ENCODE measurements at places on chromosomes 3 and 15.

- no peak for DNase-seq
These were observed 33.5 kb downstream of the HERC1 start for GRCh38 chr15:63800241-63800640.

DNA sequence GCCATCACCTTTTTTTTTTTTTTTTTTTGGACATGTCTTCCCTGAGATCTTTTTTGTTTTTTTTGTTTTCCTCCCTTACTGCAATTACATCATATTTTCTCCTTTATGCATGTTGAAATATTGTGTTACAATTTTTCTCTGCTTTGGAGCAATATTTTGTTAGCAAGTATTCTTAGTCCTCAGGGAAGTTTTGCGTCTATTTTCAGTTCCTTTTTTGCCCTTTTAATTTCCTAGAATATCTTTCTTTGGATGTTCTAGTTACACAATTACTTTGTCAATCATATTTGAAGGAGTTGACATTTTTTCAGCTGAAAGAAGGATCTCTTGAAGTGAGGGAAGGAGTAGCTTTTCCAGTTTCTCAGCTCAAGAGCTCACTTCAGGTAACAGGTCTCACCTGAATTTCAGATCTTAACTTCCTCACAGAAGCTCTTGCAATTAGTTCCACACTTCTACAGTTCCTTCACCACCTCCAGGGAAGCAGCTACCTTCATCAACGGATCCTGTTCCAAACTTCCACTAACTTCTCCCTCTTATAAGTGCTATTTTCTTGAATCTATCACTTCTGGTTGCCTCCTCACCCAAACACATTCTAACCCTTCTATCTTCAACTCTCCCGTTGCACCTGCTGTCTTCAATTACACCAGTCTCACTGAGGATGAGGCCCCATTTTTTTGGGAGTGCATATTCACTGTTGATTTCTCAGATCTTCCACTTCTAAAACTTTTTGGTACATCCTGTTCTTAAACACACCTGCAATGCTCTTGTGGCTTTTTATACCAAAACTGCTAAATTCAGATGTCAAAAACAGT lies 57.8 kb upstream of the CPOX start:
- DNase-seq: no peak

GRCh38 chr3:143241481-143241951 lies 121.9 kb downstream of the CHST2 start:
- DNase-seq: no peak

GRCh38 chr3:132654721-132655120 lies 4.9 kb downstream of the ACAD11 start:
- no peak for DNase-seq

GRCh38 chr3:108602249-108602934 lies 12.9 kb downstream of the DZIP3 start:
- DNase-seq: no peak

DNA sequence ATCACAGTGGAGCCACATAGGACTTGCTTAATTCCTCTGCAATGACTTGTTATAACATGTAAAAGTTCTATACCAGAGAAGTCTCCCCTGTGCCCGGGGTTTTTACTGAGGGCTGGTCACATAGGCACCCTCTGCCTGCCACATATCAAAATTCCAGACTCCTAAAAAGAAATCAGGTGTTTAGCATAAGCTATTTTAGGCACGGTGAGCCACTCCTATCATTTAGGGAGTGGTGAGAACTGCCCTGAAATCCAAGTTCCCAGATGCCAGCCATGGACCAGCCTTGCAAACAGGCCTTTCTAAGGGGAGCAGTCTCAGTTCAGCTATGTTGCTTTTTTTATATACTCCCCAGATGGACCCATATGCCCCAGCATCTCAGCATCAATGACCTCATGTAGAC lies 130.3 kb downstream of the THSD4 start:
- no peak for DNase-seq

GRCh38 chr3:108453565-108453964 lies 56.8 kb downstream of the MYH15 start:
- DNase-seq: no peak

- DNase-seq: no peak
These were observed 12.3 kb upstream of the PCSK6 start for GRCh38 chr15:101501703-101502373.

GRCh38 chr15:92928225-92928750 lies 28.2 kb downstream of the CHD2 start:
- no peak for DNase-seq

- no peak for DNase-seq
These were observed 1.6 kb upstream of the PCSK6 start for GRCh38 chr15:101490922-101491733.

GRCh38 chr3:113436809-113437208 lies 4.5 kb downstream of the CFAP44 start:
- peak; percentile 12 for DNase-seq

GRCh38 chr15:25790000-25790660 lies 73.0 kb downstream of the ATP10A start:
- peak; percentile 61 for DNase-seq

DNA sequence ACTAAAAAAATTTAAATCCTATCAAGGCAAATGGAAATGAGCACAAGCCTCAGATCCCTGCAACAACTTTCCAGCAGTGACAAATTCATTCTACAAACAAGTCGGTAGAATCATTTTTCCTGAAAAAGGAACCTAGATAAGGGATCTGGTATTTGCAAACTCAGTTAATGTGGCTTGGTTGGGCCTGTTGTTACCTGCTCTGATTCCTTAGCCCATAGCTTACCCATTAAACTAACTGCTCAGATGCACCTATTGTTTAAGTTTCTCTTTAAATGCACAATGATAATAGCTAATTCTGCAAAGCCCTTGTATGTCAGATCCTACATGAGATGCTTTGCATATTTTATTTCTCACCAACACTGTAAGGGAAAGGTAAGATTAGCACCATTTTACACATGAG lies 377.4 kb upstream of the RGMA start:
- no peak for DNase-seq

DNA sequence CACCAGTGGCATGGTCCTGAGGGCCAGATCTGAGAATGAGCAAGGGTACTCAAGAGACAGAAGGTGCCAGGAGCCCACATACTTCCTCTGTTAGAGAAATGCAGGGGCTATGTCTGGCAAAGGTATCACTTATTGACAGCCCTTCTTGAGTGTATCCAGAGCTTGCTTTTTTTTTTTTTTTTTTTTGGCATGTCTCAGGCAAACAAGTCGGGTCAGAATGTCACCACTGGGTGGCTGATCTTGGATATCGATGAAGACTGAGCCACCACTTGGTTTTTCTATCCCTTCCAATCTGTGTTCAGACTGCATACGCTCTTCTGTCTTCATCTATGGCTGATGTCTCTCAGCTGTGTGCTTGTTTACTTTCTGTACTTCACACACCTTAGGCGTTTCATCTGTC lies 363.4 kb upstream of the C2CD4B start:
- no peak for DNase-seq

GRCh38 chr3:174792864-174793263 lies 66.3 kb upstream of the NAALADL2 start:
- no peak for DNase-seq

DNA sequence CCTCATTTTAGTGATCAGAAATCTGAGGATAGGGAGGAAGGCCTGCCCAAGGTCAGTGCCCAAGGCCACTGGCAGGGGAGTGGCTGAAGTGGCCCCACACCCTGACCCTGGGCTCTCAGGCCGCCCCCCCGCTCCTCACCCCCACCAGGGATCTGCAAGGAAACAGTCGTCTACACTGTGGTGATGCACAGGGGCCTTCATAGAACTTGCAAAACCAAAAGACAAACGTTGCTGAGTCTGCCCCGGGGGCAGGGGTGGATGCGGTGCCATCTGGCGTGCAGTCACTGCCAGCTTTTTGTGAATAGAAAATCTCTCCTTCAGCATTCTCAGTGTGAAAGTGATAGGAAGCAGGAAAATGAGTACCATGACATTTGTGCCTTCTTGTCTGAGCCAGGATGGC lies 41.3 kb downstream of the WHAMM start:
- peak; percentile 45 for DNase-seq

DNA sequence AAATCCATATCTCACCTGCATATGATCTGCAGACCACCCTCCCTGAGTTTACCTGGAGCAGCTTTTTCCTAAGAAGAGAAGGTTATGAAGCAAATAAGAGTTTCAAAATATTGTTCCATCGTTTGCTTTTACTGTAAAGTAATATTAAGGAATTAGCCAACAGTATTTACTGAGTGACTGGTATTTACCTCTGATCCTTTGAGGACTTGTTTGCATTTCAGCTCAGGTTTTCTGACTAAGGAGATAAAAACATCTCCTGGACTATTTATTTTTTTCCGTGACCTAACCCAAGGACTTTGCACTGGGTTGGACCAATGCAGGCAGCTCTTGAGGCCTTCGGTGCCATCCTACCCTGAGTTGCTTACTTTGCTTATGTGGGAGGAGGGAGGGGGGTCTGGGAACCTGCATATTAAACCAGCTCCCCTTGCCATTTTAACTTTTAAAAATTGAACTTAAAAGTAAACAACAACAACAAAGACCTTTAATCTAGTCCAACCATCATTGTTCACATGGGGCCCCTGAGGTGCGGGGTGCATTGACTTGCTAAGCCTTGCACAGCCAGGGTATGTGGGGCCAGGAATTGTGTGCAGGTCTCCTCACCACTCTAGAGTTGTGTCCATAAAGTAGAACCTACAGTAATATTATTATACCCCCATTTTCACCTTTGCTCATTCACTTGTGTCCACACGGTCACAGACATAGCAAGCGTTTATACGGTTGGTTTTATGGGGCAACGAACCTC lies 39.3 kb downstream of the TRAK1 start:
- no peak for DNase-seq

DNA sequence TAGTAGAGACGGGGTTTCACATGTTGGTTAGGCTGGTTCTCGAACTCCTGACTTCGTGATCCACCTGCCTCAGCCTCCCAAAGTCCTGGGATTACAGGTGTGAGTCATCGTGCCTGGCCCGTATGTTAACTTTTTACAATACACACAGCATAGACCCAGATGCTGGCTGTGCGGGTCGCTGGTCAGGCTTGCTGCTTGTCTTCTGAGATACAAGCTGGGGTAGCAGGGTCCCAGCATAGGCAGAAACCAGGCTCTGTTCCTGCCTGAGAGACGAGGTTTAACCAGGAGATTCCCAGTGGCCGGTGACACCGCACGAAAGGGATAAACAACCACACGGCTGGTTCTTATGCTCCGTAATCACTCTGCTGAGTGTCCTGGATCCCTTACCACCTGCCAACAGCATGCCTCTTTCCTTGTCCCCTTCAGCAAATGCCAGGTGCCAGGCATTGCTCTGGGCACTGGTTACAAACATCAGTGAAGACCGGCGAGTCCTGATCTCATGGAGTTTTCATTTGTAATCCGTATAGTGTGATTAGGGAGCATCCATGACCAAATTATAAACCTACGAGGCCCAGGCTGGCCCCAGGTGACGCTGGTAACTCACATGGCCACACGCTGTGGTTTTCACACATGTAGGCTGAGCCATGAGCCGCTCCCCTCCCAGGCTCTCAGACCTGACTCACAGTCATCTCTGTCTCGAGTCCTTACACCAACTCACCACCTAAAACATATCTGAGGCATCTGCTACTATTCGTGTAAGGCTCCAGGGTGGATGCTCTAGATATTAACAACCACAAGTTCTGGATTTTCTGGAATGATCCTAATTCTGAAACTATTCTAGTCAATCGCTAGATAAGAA lies 125.7 kb downstream of the PDZRN3 start:
- DNase-seq: no peak

- no peak for DNase-seq
These were observed 89.2 kb downstream of the CORO2B start for GRCh38 chr15:68667800-68668625.

DNA sequence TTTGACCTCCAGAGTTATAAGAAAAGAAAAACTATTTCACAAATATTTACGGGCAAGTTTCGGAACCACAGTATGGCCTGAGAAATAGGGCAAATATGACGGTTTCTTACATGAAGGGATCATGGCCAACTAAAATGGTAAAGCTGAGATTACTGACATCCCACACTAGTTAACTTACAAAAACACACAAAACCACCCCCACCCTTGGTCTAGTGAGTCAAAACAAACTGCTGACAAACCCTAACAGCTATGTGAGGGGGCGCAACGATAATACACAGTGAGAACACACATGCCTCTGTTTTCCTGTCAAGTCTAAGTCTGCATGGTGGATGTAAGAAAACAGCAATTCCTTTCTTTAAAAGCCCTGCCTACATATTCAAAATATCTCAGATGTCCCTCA lies 32.3 kb downstream of the CBLB start:
- peak; percentile 34 for DNase-seq

GRCh38 chr15:80154336-80154735 lies 1.5 kb downstream of the FAH start:
- DNase-seq: no peak

DNA sequence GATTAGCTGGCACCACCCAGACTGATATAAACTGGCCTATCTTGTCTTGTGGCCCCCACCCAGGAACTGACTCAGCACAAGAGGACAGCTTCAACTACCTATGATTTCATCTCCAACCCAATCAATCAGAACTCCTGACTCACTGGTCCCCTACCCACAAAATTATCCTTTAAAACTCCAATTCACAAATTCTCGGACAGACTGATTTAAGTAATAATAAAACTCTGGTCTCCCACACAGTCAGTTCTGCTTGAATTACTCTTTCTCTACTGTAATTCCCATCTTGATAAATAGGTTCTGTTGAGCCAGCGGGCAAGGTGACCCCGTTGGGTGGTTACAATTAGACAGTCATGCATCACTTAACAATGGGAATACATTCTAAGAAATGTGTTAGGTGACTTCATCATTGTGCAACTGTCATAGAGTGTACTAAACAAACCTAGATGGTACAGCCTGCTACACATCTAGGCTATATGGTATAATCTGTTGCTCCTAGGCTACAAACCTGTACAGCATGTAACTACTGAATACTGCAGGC lies 48.1 kb upstream of the MAP4 start:
- peak; percentile 21 for DNase-seq

DNA sequence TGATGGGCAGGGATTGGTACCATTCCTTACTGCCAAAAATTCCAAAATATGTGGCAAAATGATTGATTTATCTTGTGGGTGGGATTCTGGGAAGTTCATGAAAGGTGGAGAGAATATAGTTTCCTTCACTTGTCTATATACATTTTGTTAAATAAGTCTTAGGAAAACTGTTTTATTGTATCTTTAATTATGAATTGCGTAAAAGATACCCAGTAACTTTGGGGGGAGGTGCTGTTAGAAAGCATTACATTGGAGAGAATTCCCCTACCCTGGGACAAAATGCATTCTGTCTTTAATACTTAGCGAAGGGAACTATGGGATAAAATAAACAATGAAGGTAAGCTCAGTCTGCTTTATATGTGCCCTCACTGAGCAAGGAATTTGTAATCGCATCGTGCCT lies 4.6 kb downstream of the SETD5 start:
- no peak for DNase-seq

DNA sequence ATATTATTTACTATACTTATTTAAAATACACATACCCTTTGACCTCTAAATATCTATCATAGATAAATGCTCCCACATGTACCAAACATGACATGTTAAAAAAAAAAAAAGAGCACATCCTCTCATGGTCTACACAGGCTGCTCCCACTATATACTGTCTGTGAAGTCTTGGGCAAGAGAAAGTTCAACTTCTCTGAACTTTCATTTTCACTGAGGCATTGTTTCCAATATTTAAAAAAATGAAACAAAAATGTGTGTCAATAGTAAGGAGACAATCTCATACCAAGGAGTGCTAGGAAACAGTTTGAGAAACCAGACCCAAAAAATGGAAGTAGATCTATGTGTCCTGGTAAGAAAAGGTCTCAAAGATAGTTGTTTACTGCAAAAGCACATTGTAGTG lies 29.3 kb downstream of the SLC4A7 start:
- DNase-seq: no peak

GRCh38 chr3:36681867-36682266 lies 82.5 kb downstream of the DCLK3 start:
- no peak for DNase-seq

GRCh38 chr3:15217011-15217671 lies 11.1 kb downstream of the CAPN7 start:
- DNase-seq: no peak

Data from MG63 (cell line).